Hepatocyte (in vitro differentiated cells): ENCODE measurements at places on chromosomes 7 and 10. TPM values are rescaled to one million over a fixed set of nuclear protein-coding genes. Genes with fewer than 3 reads are reported as not detected.

The CDK1 gene
- 23.1 and 31.6 TPM in 2 replicates for polyA plus RNA-seq

The GOLGA7B gene
- 0.11 and 0.15 TPM in 2 replicates for polyA plus RNA-seq

The SYNPO2L gene
- polyA plus RNA-seq: 0.40 TPM in 1 of 2 replicates, not detected in the other

The PTN gene
- 50.8 and 75.3 TPM in 2 replicates for polyA plus RNA-seq

DNA sequence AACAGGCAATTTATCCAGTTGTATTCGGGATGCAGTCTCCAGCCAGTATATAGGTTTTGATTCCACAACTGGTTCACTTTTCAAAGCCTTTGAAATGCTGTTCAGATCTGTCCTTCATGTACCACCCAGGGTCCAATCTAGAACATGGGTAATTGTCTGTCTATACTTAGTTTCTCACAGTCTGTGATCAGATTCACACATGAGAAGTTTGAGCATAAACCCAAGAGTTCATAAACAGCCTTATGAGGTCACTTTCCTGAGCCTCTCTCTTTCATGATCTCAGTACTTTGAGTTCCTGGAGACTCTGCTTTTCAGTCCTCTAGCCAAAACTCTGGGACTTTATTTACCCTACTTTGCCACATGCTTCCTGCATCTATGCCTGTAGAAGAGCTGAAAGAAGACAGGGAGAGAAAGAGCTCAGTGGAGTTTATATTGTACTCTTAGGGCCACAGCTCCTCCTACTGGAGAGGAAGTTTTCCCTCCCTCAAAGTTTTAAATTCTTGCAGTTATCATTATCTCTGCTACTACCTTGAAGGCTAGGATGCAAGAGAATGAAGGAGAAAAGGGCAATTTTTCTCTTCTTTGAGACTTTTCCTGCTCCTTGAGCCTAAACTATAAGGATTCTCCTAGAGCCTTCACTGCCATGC is 172.0 kb downstream of the ZEB1 start:
- no peaks in the 10 kb centered on the region for H3K4me1 ChIP-seq
- peak; percentile 40 for DNase-seq
- H3K27me3 ChIP-seq: no peaks in the 10 kb centered on the region
- no peaks in the 10 kb centered on the region for H3K36me3 ChIP-seq
- H3K4me3 ChIP-seq: no peak overlapping the region

The MCM10 gene
- polyA plus RNA-seq: 3.6 and 4.7 TPM in 2 replicates

GRCh38 chr7:157824011-157824818 is 487.4 kb downstream of the DNAJB6 start:
- no peaks in the 10 kb centered on the region for H3K27me3 ChIP-seq
- no peak for DNase-seq
- H3K4me1 ChIP-seq: no peaks in the 10 kb centered on the region
- H3K36me3 ChIP-seq: no peaks in the 10 kb centered on the region
- H3K27ac ChIP-seq: no peak overlapping the region

- DNase-seq: no peak
- peak overlapping the region; percentile 32 for H3K4me3 ChIP-seq
- peak overlapping the region; percentile 98 for H3K27ac ChIP-seq
Observed at GRCh38 chr7:87151729-87152111, 533 bp upstream of the DMTF1 start.

DNA sequence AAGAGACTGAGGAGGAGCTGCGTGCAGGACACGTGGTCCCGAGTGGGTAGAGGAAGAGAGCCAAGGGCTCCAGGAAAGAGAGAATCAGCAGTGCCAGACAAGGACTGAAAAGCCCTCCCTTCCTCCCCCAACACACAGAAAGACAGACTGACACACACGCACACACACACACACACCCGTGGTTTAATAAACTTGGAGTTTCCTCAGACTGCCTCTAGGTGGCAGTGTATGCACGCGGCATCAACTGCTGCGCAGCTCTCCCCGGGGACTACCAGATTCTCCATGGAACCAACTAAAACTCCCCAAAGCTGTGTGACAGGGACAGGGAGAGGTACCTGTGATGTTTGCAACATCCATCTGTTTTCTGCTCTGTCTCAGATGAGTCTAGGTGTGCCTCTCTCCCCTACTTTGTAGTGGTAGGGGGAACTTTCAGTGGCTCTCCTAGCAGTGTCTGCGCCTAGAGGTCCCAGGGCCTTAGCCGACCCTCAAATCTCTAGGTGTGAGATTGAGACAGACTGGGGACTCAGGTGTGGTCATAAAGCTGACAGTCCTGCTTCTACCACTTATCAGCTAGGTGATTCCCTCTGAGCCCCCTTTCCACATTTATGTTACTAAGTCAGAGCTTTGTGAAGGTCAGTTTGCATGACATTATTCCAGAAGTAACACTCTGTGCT is 9.3 kb upstream of the TSPAN14 start:
- no peak overlapping the region for H3K27ac ChIP-seq
- H3K27me3 ChIP-seq: no peaks in the 10 kb centered on the region
- H3K4me3 ChIP-seq: no peak overlapping the region
- peak; percentile 72 for DNase-seq
- peaks cover 23% of the 10 kb centered on the region for H3K4me1 ChIP-seq

The SAMD9L gene
- 1.5 and 3.4 TPM in 2 replicates for polyA plus RNA-seq

The CRYGN gene
- 0.24 and 0.64 TPM in 2 replicates for polyA plus RNA-seq

DNA sequence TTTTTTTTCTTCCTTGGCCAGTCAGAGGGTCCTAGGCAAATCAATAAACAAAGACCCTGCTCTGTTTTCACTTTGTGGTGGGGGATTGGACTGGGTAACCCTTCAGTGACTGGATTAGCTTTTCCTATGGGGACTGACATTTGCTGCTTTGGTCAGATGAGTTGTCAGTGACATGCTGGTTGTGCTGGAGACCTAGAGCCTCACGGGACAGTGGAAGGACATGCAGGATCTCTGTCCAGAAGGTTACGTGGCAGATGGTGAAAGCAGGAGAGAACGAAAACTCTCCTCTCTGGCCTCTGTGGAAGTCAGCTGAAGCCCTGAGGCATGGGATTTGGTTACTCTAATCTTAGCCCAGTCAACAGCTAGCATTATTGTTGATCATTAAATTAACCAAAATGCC is 90.0 kb upstream of the BMPER start:
- no peak for DNase-seq
- no peaks in the 10 kb centered on the region for H3K36me3 ChIP-seq
- H3K4me3 ChIP-seq: no peak overlapping the region
- H3K27me3 ChIP-seq: no peaks in the 10 kb centered on the region
- no peaks in the 10 kb centered on the region for H3K4me1 ChIP-seq

DNA sequence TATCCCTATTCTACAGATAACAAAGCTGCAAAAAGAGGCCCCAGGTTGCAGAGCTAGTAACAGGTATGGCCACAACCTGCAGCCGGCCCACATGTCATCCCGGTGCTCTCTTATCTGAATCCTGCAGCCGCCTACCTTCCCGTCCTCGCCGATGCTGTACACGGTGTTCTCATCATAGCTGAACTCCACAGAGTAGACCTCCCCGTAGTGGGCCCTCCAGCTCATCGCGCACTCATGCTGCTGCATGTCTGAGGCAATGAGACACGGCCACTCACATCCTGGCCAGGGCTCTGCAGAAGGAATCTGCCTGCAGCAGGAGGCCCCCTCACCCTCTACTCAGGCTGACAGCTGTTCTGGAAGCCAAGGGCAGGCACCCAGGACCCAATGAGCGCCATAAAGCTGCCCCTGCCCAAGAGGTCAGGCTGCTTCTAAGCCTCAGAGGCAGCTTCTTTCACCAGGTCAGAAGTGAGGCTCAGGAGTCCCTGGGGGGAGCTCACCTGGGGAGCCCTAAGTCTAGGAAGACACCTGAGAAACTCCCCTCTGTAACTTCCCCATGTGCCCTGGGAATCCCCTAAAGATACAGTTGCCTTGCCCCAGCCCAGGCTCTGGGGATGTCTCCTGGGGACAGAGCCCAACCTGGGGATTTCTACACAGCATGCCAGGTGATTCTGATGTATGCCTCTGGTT is 17.9 kb upstream of the CYREN start:
- no peak overlapping the region for H3K4me3 ChIP-seq
- peaks cover 2% of the 10 kb centered on the region for H3K36me3 ChIP-seq
- H3K27me3 ChIP-seq: no peaks in the 10 kb centered on the region
- DNase-seq: no peak
- H3K27ac ChIP-seq: no peak overlapping the region

DNA sequence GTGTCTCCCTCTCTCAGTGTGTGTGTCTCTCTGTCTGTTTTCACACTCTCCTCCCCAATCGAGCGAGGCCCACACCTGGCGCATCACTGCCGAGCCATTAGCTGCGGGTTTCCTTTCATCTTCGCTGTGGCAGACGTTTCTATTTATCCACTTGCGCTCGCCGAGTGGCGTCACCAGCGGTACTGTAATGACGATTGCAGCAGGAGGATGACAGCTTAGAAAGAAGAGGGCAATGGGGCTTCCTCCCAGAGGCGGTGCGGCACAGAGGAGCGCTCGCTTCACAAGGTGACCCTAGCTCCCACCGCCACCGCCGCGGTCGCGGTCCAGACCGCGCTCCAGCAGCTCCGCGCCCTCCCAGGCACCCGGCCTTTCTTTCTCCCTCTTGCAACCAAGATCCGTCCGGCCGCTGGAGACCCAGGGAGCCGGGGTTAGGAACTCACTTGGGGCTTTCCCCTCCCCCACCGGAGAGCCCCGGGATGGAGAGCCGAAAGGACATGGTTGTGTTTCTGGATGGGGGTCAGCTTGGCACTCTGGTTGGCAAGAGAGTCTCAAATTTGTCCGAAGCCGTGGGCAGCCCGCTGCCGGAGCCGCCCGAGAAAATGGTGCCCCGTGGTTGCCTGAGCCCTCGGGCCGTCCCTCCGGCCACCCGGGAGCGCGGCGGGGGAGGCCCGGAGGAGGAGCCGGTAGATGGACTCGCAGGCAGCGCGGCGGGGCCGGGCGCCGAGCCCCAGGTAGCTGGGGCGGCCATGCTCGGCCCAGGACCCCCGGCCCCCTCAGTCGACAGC is at the start of gene EVX1:
Gene EVX1, plus strand, starts transcription at position 248 of the 785 bp plus-strand sequence. Its CDS starts 229 bp downstream, at position 477.
- DNase-seq: no peak
- H3K36me3 ChIP-seq: no peaks in the 10 kb centered on the region
- peak within 1 kb of the TSS; percentile 38 for H3K4me3 ChIP-seq
- peaks cover 98% of the 10 kb centered on the region for H3K27me3 ChIP-seq
- peaks cover 8% of the 10 kb centered on the region for H3K4me1 ChIP-seq

DNA sequence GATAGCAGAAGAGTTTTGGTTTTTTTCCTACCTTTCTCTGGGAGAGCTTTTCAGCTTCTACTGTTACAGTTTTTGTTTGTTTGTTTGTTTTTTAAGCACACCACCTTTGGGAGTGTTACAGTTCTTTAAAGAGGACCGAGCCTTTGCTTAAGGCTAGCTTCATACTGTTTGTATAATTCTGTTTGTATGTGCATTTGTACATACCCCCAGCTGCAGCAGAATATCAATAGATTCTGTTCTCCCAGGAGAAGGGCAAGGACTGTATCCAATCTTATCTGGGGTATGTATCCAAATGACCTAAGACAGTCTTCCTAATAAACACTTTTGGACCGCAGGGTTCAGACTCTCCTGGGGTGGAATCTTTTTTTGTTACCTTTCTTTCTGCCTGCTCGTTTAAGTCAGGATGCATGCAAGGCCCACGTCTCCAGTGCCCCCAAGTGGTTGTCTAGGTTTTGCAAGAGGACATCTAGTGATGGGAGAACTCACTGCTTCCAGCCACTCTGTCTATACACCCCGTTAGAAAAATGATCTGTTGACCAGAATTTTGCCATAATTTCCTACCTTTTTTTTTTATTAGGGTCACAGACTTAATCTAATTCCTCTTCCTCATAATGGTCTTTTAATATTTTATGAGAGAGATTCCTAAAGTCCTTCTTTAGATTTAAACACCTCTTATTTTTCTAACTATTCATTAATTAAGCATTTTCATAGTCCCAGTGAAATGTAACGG is 23.9 kb downstream of the NRF1 start:
- H3K27ac ChIP-seq: no peak overlapping the region
- no peaks in the 10 kb centered on the region for H3K4me1 ChIP-seq
- H3K4me3 ChIP-seq: no peak overlapping the region
- H3K36me3 ChIP-seq: no peaks in the 10 kb centered on the region
- peak; percentile 76 for DNase-seq

- H3K36me3 ChIP-seq: no peaks in the 10 kb centered on the region
- H3K27ac ChIP-seq: peak overlapping the region; percentile 89
- no peak overlapping the region for H3K4me3 ChIP-seq
- DNase-seq: no peak
Observed at GRCh38 chr10:29634105-29634504, 666 bp downstream of the SVIL start.

GRCh38 chr10:99331207-99331803 is 2.1 kb downstream of the CNNM1 start:
- H3K36me3 ChIP-seq: no peaks in the 10 kb centered on the region
- no peak overlapping the region for H3K4me3 ChIP-seq
- peak; percentile 49 for DNase-seq
- peaks cover 55% of the 10 kb centered on the region for H3K27me3 ChIP-seq
